AG08396 (cell line): ENCODE measurements at places on chromosomes 2 and 18.

GRCh38 chr18:8088626-8089025 lies 520.6 kb upstream of the RAB12 start:
- no peak for DNase-seq

- no peak for DNase-seq
These were observed 67.2 kb downstream of the POLR1A start for GRCh38 chr2:86038291-86039081.

DNA sequence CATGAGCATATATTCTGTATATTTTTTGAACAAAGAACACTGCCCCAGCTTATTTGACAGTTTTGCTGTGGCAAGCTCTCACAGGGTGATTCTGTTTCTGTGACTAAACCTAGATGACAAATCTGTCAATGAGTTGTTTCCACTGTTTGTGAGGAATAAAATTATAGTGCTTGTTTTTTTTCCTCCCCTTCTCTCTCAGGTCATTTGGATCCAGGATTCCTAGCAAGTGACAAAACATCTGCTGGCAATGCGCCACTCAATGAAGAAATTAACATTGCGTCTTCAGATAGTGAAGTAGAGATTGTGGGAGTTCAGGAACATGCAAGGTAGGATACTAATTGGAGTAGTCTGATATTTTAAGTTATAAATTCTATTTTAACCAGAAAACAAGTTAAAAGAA lies 149.3 kb downstream of the HAUS1 start:
- no peak for DNase-seq

GRCh38 chr2:50125246-50125645 lies 906.7 kb downstream of the NRXN1 start:
- no peak for DNase-seq

- no peak for DNase-seq
These were observed 70.0 kb downstream of the MBP start for GRCh38 chr18:77062518-77063003.

DNA sequence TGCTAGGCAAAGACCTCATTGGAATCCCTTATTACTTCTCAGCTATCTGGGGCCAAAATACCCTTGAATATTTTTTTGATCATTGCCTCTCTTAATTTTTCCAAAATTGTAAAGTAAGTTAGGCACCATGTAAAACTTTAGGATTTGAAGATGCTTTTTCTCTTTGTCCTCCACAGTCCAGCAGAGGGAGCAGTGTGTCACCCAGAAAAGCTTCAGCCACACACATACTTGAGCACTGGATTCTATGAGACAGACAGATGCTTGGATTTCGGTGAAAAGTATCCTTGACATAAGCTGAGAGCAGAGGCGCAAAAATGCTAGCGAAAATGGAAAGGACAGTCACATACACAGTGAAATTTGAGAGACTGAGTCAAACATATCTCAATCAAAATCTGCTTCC lies 74.7 kb upstream of the KCNJ3 start:
- DNase-seq = no peak

DNA sequence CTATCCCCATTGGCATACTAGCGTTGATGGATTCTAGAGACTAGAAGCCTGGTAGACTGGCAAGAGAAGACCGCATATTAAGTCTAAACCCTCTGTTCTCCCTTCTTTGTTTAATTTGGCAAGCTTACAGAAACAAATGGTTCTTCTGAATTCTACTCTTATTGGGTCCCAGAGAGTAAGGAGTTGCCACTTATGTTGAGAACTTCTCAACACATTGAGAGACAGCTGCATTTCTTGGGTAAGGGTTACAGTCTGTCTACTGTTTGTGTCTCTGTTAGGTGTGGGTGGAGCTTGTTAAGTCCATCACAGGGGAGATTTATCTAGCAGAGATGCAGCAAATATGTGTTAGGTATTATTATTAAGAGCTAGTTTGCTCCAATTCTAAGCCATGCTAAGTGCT lies 435.8 kb upstream of the MEIS1 start:
- DNase-seq = no peak

DNA sequence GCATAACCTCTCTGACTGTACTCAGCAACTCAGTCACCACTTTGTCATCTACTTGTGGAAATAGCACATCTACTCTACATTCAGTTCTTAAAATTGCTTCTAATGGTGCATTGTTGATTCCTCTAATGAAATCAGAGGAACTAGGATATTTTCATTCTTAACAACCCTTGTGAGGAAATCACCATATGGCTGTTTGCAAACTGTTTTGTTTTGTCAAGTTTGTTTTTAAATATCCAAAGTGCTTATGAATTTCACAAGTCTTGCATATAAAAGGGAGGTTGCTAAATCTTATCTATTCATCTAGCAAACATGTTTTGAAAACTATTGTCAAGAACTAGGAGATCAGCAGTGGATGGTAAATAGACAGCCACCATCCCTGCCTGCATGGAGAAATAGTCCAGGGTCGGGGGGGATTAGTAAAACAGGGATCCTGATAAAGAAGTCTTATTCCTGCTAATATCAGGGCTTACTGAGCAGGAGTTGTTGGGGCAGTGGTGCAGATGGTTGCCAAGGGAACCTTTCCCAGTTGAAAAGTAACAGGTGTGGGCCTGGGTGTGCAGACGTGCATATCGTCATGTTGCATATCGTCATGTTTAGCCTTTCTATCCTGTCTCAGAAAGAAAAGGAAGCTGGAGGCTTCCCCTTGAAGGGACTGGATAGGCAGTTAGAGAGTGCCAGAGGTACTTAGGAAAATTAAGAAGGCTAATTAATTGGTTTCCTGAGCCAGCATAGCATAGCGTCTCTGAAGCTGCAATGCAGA lies 7.5 kb upstream of the MYO3B start:
- DNase-seq = no peak

GRCh38 chr2:100321866-100322820 lies at the start of gene LONRF2:
Gene LONRF2 (minus strand): TSS chr2:100322501. CDS start chr2:100322093, 408 bp downstream.
- DNase-seq = peak; percentile 11

- no peak for DNase-seq
These were observed 423.4 kb downstream of the RND3 start for GRCh38 chr2:150063931-150064548.

- DNase-seq = no peak
These were observed 31.0 kb downstream of the PLEK start for GRCh38 chr2:68396093-68396492.

GRCh38 chr2:196315388-196316049 lies 144.1 kb upstream of the STK17B start:
- no peak for DNase-seq

DNA sequence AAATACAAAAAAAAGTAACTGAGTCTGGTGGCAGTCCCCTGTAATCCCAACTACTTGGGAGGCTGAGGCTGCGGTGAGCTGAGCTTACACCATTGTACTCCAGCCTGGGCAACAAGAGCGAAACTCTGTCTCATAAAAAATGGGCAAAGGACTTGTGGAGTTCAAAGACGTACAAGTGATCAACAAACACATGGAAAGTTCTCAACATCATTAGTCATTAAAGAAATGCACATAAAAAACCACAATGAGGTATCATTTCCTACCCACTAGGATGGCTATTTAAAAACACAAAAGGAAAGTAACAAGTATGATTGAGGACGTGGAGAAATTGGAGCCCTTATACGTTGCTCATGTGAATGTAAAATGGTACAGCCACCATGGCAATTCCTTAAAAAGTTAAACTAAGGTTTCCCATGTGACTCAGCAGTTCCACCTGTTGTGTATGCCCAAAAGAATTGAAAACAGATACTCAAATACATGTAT lies 52.3 kb downstream of the RAB10 start:
- DNase-seq = peak; percentile 11

DNA sequence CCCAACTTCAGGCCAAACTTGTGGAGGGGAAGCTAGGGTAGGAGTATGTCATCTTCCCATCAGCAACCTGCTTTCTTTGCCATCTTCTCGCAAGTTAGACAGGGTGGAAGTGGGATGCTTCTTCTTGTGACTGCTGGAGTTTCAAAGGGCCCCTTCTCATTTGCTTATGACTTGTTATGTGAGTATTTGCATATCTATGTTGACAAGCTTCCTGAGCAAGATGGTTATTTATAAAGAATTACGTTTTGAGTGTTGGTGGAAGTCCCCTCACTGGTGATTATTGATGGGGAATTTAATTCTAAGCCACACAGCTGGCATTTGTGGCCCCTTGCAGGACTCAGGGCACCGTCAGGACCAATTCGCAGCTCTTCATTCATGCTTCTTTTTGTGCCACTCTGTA lies 791.0 kb downstream of the LRRTM4 start:
- DNase-seq = no peak

DNA sequence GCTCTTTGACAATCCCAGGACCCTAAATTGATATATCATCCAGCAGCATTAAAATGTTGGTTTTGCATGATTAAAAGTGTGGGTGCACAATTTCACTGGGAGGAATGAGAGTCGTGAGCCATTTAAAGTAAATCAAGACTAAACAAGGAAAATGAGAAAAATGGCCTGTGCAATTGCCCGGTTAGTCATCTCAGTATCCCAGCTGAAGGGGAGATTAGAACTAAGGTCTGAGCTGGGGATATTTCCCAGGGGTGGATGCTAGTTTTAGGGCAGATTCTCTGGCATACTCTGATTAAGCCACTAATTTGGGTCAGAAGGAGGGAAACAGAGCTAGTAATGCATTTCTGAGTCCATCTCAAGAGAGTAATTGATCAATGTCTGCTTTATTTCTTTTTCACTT lies 177.2 kb downstream of the EN1 start:
- no peak for DNase-seq

DNA sequence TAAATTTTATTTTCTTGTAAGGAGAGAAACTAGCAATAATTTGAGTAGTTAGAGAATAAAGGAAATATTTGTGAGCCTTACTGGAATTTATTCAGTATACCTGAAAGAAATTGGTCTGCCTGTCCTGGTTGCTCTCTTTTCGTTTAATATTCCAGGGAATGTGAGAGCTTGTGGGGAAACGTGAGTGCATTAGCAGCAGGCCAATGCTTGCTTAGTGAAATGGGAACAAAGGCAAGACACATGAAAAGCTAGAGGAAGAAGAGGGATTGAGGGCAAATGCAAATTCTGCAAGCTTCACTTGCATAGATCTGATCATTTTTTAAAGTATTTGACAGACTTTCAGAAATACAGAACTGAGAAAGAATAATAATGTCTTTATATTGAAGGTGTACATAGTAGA lies 111.0 kb downstream of the ERBB4 start:
- DNase-seq = no peak

- DNase-seq = no peak
These were observed 219.7 kb downstream of the VAPA start for GRCh38 chr18:10133516-10133915.

DNA sequence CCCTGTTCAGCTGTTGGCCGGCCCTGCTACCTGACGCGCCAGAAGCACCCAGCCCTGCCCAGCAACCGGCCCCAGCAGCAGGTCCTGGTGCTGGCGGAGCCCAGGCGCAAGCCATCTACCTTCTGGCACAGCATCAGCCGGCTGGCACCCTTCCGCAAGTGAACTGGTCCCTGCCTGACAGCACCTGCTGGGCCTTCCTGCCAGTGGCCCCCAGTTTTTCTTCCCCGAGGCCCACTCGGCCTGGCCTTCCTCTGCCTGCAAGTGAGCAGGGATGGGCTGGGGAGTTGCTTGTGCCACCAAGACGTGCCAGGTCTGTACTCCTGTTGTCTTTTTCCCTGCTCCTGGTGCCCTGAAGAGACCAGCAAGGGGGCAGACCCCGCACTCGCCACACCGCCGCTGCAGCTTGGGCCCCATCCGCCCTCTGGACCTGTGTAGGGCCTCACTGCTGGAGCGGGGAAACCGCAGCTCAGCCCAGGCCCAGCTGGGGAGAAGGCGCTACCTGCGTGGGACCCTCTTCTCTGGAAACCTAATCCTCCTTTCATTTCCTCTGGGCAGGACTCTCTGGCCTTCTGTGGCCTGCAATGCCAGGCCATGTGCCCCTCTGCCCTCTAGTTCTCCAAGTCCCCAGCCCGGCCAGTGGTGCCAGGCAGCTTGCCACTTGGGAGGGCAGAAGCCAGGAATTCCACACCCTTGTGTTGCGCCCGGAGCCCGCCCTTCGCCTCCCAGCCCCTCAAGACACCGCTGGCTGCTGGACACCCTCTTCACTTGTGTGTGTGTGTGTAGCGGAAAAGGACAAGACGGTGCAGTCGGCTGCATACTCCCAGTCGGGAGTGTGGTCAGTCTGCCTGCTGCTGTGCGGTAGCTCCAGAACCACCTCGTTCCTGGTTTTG lies 47.0 kb downstream of the FAM168B start:
- DNase-seq = no peak

GRCh38 chr2:71618327-71619113 lies 165.2 kb downstream of the DYSF start:
- DNase-seq = peak; percentile 5

DNA sequence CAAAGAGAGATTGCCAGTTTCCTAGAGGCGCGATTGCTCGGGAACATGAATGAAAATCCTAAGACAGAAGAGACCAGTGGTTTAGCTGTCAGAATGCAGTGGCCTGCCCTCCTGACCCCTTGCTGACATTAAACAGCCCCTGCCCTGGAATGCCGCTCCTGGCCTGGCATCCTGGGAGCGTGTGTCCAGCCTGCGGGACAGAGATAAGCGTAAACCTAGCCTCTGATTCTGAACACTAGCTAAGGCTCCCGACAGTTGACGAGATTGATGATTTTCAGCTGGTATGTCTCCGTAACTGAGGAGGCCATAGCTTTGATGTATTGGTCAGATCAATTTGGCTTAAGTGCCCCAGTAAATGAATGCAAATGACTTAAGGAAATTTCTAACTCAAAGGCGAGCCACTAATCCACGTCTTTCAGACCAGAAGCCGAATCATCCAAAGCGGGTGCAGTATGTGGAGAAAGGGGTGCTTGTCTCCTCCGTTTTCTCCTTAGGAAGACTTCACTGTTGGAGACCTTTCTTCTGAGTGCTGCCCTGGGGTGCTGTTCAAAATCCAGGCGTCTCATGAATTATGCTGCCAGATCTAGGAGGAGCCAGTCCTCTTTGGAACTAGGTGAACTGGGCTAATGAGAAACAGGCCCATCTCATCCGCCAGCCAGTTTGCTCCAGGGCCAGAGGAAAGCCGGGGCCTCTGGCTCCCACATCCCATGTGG lies 142.5 kb upstream of the L3MBTL4 start:
- no peak for DNase-seq

DNA sequence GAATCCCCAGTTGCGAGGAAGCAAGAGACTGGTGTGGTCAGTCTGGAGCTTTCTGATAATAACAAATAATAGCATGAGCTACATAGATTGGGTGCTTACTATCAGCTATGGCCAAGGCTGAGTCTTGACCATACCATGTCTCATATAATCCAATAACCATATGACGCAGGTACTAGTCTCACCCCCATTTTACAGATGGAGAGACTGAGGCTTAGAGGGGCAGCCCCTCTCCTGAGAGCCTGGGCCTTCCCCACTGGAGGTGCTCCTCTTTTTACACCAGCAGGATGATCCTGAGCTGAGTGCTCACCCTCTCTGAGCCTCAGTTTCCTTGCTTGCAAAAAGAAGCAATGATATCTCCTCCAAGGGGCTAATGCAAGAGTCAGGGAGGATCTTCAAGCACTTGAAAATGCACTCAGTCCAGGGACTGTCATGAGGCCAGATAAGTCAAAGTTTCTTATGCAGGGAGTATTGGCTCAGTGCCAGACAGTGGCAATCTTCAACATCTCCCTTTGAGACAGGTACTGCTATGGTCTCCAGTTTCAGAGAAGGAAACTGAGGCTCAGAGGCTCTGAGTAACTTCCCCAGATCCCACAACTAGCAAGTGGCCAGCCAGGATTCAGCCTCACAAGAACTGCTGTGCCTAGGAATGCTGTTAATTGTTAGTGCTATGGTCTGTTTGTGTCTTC lies 149.7 kb downstream of the TFCP2L1 start:
- no peak for DNase-seq
